ENCODE measurements at places on chromosomes 6 and 20. TPM values are rescaled to one million over a fixed set of nuclear protein-coding genes. Genes with fewer than 3 reads are reported as not detected.

Gene PRDM1
- 0.21 TPM for total RNA-seq

DNA sequence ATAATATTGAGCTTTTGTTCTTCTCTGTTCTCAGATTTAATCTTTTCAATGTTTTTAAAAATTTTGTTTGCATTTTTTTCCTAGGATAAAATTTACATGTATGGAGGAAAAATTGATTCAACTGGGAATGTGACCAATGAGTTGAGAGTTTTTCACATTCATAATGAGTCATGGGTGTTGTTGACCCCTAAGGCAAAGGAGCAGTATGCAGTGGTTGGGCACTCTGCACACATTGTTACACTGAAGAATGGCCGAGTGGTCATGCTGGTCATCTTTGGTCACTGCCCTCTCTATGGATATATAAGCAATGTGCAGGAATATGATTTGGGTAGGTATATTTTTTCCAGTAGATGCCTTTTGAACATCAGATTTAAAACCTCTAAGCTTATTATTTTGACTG lies 89.8 kb downstream of the ATRN start:
- no peaks in the 10 kb centered on the region for H3K27me3 ChIP-seq
- no peak overlapping the region for H3K4me3 ChIP-seq
- no peak overlapping the region for H3K27ac ChIP-seq
- H3K4me1 ChIP-seq: no peaks in the 10 kb centered on the region
- no peak for DNase-seq

DNA sequence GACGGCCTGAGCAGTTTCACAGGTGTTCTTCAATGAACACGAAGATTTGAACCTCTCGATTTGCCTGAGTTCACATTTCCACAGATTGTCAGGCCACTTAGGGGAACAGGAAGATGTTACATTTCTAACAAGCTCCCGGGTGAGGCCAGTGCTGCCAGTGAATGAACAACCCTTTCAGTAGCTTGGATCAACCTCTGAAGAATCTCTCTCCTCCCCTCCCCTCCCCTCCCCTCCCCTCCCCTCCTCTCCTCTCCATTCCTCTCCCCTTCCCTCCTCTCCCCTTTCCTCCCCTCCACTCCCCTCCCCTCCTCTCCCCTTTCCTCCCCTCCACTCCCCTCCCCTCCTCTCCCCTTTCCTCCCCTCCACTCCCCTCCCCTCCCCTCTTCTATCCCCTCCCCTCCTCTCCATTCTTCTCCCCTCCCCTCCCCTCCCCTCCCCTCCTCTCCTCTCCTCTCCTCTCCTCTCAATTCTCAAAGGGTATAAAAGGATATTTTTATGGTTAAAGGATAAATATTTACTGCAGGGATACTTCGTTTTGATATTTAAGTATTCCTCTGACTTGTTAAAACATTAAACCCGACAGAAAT lies 114.1 kb upstream of the INSM1 start:
- DNase-seq: no peak
- no peak overlapping the region for H3K27ac ChIP-seq
- H3K36me3 ChIP-seq: no peaks in the 10 kb centered on the region

Gene COL12A1
- total RNA-seq: 140 TPM

Gene SLC4A11
- 1.6 TPM for total RNA-seq

DNA sequence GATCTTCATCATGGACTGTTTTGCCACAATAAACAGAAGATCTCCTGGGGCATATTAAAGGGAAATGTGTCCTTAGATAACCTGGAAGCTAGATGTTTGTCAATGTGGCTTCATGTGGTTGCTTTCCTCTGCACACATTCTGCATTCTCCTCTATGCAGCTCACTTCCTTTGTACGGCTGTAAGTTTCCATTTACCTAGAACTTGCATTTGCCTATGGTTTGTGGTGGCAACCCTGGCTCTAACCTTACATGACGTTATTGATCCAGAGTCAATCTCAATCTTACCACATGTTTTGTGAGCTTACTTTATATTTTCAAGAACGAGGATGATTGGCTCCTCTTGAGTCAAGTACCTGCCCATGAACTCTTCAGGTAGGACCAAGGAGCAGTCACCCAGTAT lies 863.1 kb downstream of the MAFB start:
- DNase-seq: no peak
- no peak overlapping the region for H3K27ac ChIP-seq
- H3K36me3 ChIP-seq: no peaks in the 10 kb centered on the region
- no peak overlapping the region for H3K4me3 ChIP-seq
- no peaks in the 10 kb centered on the region for H3K27me3 ChIP-seq

GRCh38 chr6:15879371-15880261 lies 216.8 kb upstream of the DTNBP1 start:
- no peak for DNase-seq
- no peaks in the 10 kb centered on the region for H3K27me3 ChIP-seq

DNA sequence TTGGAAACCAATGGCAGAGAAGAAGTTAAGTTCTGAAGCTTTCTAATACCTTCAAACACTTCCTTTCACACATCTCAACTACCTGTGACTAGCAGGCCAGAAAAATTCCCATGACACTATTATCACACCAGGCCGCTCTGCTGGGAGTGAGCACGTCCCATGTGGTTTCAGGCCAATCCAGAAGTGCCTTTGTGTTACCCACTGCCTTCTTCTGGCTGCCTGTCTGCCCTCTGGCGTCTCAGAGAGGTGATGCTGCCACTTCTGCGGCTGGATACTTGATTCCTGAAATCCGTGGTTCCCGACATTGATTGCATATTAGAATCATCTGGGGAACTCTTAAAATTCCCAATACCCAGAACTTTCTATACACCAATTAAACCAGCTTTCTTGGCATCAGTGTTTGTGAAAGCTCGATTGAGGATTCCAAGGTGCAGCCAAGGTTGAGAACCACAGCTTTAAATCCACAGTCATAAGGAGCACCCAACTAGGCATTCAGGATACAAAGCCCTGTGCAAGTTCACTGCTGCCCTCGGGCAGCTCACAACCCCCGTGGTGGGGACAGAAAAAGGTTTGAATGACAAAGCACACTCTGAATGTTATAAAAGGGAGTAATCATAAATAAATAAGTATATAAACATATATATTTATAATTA lies 65.6 kb downstream of the STMND1 start:
- no peaks in the 10 kb centered on the region for H3K27me3 ChIP-seq
- no peaks in the 10 kb centered on the region for H3K4me1 ChIP-seq
- no peak for DNase-seq
- no peaks in the 10 kb centered on the region for H3K36me3 ChIP-seq
- no peak overlapping the region for H3K27ac ChIP-seq

GRCh38 chr6:90025523-90026061 lies 131.3 kb downstream of the GJA10 start:
- H3K36me3 ChIP-seq: no peaks in the 10 kb centered on the region
- H3K27me3 ChIP-seq: no peaks in the 10 kb centered on the region
- DNase-seq: no peak
- H3K4me1 ChIP-seq: no peaks in the 10 kb centered on the region
- no peak overlapping the region for H3K27ac ChIP-seq

DNA sequence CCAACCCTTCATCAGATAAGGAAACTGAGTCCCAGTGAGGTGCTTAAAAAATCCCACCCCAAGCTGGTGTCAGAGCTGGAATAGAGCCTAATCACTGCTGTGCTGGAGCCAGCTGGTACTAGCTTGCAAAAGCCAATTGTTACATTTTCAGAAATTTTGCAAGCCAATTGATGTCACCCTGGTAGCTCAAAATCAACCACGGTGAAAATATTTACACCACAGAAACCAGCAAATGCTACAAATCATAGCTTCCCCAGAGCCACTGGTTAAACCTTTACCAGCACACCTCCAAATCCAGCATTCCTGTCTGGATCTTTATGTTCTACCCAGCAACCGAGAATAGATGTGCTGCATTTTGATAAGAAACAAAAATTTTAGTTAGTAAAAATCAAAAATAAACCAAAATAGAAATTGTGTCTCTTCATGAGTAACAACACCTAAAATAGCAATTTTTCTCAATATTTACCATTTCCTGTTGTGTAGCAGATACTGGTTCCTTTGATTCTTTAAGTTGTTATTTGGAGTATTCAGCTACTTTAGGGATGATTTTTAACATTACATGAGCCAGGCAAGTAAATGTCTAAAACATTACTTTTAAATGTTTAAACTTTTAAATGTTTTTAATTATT lies 7.2 kb upstream of the LCA5 start:
- peak overlapping the region; percentile 32 for H3K27ac ChIP-seq
- no peak for DNase-seq
- no peaks in the 10 kb centered on the region for H3K27me3 ChIP-seq

DNA sequence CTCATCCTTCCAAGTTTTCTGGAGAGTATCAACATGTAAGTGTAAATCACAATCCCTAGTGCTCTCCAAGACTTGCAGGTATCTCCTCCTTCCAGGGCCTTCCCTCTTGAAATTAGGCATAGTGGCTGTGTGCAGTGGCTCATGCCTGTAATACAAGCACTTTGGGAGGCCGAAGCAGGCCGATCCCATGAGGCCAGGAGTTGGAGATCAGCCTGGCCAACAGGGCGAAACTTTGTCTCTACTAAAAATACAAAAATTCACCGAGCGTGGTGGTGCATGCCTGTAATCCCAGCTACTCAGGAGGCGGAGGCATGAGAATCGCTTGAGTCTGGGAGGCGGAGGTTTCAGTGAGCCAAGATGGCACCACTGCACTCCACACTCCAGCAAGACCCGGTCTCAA lies 9.4 kb upstream of the ANGPT4 start:
- DNase-seq: no peak
- no peaks in the 10 kb centered on the region for H3K4me1 ChIP-seq
- H3K27ac ChIP-seq: no peak overlapping the region
- no peaks in the 10 kb centered on the region for H3K36me3 ChIP-seq

GRCh38 chr20:6232436-6232835 lies 109.6 kb upstream of the FERMT1 start:
- no peaks in the 10 kb centered on the region for H3K36me3 ChIP-seq
- H3K4me1 ChIP-seq: no peaks in the 10 kb centered on the region
- no peak for DNase-seq
- H3K27ac ChIP-seq: no peak overlapping the region
- H3K4me3 ChIP-seq: no peak overlapping the region
- no peaks in the 10 kb centered on the region for H3K27me3 ChIP-seq

Gene PROKR2
- not detected for total RNA-seq

GRCh38 chr20:5928836-5929715 lies 21.3 kb downstream of the TRMT6 start:
- H3K27me3 ChIP-seq: no peaks in the 10 kb centered on the region
- DNase-seq: no peak
- H3K27ac ChIP-seq: no peak overlapping the region
- no peaks in the 10 kb centered on the region for H3K4me1 ChIP-seq
- no peaks in the 10 kb centered on the region for H3K36me3 ChIP-seq

DNA sequence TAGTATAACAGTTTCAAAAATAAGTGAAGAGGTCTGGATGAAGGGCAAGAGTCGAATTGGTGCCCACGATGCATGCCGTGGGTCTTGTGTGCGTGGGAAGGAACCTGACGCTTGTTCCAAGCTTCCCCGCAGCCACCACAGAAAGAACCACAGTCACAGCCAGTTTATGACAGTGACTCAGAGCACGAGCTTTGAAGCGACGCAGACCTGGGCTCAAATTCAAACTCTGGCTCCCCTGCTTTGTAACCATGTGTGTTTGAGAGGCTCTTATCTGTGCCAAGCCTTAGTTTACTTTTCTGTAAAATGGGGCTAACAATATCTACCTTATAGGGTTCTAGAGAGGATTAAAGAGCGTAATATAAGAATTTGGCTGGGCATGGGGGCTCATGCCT lies 65.5 kb downstream of the SYNJ2 start:
- no peaks in the 10 kb centered on the region for H3K36me3 ChIP-seq
- H3K27ac ChIP-seq: no peak overlapping the region
- H3K27me3 ChIP-seq: no peaks in the 10 kb centered on the region
- H3K4me3 ChIP-seq: no peak overlapping the region

Gene KHDC1L
- total RNA-seq: not detected

DNA sequence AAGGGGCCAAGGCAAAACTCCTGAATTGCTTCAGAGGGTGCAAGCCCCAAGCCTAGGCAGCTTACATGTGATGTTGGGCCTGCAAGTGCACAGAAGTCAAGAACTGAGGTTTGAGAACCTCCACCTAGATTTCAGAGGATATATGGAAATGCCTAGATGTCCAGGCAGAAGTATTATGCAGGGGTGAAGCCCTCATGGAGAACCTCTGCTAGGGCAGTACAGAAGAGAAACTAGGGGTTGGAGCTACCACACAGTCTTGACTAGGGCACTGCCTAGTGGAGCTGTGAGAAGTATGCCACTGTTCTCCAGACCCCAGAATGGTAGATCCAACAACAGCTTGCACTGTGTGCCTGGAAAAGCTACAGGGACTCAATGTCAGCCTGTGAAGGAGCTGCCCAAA lies 179.7 kb upstream of the GJE1 start:
- no peaks in the 10 kb centered on the region for H3K36me3 ChIP-seq
- no peaks in the 10 kb centered on the region for H3K4me1 ChIP-seq
- H3K27me3 ChIP-seq: no peaks in the 10 kb centered on the region
- H3K27ac ChIP-seq: no peak overlapping the region

Gene PTCRA
- not detected for total RNA-seq

DNA sequence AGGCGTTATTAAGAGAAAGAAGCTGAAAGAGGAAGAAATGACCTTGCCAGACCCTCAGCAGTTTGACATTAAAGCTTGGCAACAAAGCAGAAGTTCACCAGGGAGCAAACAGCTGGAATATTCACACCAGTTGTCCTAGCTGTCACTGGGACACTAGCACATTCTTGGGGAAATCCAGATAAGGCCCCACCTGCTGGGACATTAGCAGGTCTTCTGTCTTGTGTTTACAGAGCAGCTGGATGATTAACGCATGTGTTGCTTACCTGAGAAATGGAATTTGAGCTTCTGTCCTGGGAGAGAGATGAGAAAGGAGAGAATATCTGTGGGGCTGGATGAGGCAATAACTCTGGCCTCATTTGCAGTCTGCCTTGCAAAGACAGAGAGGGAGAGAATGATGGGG lies 137.6 kb upstream of the RIN2 start:
- no peak overlapping the region for H3K27ac ChIP-seq
- H3K4me1 ChIP-seq: no peaks in the 10 kb centered on the region
- no peak overlapping the region for H3K4me3 ChIP-seq
- H3K27me3 ChIP-seq: no peaks in the 10 kb centered on the region
- no peaks in the 10 kb centered on the region for H3K36me3 ChIP-seq

DNA sequence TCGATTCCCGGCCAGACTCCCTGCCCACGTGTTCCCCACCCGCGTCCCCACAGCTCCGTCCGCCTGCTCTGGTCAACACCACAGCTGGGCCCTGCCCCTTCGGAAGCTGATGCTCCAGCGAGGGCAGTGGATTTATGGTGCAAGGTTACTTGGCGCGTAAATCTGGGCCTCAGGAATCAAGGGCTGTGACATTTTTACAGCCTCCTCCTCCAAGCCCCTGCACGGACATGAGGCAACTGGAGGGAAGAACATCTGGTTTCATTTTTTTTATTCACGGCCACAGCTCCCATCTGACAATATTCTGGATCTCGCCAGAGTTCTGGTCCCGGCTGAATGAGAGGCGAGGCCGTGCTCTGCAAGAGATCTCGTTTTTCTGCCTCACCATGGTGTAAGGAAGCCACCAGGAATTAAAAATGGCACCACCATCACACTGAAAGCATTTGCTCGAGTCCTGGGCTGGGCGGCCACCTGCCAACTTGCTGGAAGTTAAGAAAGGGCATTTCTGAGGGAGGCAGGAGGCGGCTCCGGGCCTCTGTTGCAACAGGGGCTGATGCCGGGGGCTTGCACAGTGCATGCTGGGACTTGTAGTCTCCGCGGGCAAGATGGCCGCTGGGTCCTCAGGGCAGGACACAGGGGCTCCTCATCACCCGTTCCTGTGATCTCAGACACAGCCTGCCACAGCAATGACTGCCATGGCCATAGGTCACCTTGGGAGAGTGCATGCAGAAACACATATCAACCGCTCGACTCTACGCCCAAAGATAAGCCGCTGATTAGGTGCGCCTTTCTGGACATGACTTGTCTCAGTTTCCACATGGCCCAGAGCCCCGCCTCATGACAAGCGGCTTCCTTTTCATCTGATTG lies 148.5 kb downstream of the LY86 start:
- no peak overlapping the region for H3K27ac ChIP-seq
- H3K27me3 ChIP-seq: no peaks in the 10 kb centered on the region
- no peak for DNase-seq
- no peaks in the 10 kb centered on the region for H3K4me1 ChIP-seq

Measured in ascending aorta (tissue), 2 donors.